ENCODE measurements at places on chromosomes 12 and 14.

DNA sequence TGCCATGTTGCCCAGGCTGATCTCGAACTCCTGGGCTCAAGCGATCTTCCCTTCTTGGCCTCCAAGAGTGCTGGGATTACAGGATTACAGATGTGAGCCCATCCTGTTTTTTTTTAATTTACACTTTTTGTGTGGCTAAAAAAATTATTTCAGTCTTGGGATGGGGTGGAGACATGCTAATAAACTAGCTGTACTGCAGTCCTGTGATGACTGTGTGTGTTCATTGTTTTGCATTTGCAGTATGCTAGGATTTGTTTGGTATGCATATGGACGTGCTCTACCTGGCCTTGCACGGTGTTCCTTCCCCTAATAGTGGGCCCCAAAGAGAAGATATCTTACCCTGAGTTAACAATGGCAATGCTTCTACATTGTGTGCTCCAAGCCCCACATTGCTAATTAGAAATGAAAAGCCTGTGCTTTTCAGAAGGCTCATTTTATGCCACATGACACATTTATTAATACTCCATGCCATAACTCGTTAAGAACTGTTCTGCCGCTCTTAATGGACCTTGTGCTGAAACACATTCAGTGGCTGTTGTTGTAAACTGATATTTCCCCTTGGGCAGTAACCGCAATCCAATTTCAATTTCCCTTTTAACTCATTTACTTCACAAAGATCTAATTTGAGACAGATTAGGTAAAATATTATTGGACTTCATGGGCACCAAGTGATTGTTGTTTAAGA is 86.4 kb downstream of the SCN8A start:
- no peak for DNase-seq

DNA sequence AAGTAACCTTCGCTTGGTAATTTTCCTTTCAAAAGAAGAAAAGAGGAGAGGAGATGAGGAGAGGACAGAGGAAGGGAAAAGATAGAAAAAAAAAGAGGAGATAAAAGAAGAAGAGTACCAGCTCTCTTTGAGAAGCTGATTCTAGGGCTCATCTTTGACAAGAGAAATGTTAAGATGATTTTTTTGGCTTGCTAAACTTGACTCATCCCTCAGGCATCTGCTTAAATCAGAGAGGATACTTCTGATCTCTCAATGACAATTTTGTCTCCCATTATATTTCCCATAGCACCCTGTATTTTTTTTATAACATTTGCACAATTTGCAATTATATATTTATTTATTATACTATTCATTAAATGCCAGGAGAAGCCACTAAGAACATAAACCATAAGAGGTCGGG is 17.1 kb downstream of the SYT1 start:
- no peak for DNase-seq

- DNase-seq = no peak
These were observed 2.3 kb downstream of the KSR2 start for GRCh38 chr12:117966511-117966910.

DNA sequence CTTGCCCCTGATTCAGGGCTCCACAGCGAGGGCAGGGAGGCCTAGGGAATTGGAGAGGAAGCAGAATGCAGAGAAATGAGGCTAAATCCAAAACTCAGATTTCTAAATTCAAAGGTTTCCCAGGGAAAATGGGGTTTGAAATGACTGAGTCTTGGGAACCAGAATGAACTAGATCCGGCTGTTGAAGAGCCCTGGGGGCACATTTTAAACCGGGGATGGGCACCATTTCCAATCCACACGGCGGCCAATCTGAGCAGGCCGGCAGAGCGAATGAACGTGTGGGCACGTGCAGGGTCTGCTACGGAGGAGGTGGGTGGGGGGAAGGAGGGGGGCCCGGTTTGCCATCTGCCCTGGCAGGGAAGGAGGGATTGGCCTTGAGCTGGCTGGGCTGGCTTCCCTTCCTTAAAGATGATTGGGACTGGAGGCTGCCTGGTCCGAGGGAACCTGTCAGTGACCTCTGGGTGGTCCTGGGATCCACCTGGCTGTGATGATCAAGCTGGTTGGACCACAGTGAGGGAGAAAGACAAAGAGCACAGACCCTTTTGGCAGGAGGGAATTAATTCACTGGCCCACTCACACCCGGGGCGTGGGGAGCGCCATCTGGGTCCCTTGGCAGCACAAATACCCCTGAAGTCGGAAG is 161.0 kb downstream of the RBM19 start:
- DNase-seq = no peak

- DNase-seq = no peak
These were observed 348.8 kb downstream of the GXYLT1 start for GRCh38 chr12:41795910-41796309.

DNA sequence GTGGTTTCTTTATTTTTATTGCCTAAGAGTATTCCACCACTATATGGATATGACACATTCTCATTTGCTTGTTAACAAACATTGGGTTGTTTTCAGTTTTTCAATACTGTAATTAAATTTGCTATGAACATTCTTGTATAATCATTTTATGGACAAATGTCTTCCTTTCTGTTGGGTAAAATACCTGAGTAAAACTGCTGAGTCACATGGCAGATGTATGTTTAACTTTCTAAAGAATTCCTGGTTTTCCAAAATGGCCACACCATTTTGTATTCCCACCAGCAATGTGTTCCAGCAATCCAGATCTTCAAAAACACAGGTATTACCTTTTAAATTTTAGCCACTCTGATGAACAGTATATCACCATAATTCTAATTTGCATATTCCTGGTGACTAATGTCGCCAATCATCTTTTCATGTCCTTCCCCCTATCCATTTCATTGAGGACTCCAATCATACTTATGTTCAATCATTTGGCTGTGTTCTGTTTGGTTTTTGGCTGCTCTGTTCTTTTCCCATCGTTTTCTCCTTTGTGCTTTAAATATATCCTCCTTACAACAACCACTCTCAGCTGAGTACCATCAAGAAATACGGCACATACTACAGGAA is 36.0 kb downstream of the CDK17 start:
- no peak for DNase-seq

- DNase-seq = no peak
These were observed 106.7 kb upstream of the TMPO start for GRCh38 chr12:98408681-98409080.

GRCh38 chr14:92794547-92794941 is 439 bp downstream of the GOLGA5 start:
- DNase-seq = peak; percentile 8

GRCh38 chr14:59301354-59301753 is 112.9 kb downstream of the DAAM1 start:
- peak; percentile 3 for DNase-seq

GRCh38 chr12:119372540-119372939 is 38.0 kb downstream of the CCDC60 start:
- DNase-seq = peak; percentile 2

GRCh38 chr14:68664225-68664681 is 128.6 kb downstream of the ZFP36L1 start:
- no peak for DNase-seq

GRCh38 chr14:100739306-100739705 is 12.6 kb downstream of the DLK1 start:
- DNase-seq = no peak

- DNase-seq = no peak
These were observed 25.6 kb downstream of the FRMD6 start for GRCh38 chr14:51677266-51677665.

DNA sequence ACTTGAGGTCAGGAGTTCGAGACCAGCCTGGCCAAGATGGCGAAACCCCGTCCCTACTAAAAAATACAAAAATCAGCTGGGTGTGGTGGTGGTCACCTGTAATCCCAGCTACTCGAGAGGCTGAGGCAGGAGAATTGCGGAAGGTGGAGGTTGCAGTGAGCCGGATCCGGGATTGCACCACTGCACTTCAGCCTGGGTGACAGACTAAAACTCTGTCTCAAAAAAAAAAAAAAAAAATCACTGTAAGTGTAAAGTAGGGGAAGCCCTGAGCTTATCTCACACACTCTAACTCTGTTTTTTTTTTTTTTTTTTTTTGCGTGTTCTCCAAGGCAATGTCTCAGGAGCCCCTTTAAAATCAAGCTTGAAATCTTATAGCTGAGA is 421 bp upstream of the RBMS2 start:
- no peak for DNase-seq

GRCh38 chr12:6696690-6697583 is 3.7 kb downstream of the PIANP start:
- no peak for DNase-seq

- no peak for DNase-seq
These were observed at the start of gene AQP6 for GRCh38 chr12:49972641-49973360. AQP6 (plus strand) TSS chr12:49972947; CDS start chr12:49973174, 227 bp downstream.

GRCh38 chr14:96037891-96038557 is 1.1 kb upstream of the C14orf132 start:
- DNase-seq = no peak

DNA sequence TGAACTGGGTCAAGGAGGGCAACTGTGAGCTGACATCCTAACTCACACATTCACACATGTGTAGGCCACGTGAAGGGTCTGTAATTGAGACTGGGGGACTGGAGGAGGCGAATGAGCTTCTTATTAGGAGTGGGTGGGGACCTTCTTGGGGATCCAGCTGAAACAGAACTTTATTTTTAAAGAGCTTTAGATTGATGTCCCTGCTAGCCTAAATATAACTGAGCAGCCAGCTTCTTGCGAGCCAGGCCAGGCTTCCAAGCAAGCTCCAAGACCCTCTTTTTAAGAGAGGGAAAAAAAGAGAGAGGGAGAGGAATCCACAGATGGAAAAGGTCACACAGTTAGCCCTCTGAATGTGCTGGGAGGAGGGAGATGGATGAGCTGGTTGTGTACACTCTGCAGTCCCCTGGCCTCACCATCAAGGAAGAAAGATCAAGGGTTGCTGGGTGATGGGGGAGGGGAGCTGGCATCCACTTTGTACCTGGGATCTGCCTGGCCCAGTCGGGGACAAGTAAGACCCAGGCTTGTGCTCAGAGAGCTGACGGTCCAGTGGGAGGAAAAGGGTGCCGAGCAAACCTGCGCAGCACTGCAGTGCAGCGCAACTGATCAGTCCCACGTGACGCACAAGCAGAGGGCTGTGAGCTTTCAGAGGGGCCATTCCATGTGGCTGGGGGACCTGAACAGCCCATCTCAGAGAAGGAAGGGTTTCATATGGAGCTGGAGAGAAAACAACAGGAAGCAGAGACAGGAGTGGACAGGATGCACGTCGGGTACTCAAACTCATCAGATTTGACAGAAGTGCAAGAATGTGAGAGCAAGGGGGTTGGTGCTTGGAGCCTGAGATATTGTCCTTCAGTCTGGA is 154.5 kb downstream of the ZFP36L1 start:
- no peak for DNase-seq

- no peak for DNase-seq
These were observed 118.6 kb downstream of the PLXNC1 start for GRCh38 chr12:94266796-94267536.

DNA sequence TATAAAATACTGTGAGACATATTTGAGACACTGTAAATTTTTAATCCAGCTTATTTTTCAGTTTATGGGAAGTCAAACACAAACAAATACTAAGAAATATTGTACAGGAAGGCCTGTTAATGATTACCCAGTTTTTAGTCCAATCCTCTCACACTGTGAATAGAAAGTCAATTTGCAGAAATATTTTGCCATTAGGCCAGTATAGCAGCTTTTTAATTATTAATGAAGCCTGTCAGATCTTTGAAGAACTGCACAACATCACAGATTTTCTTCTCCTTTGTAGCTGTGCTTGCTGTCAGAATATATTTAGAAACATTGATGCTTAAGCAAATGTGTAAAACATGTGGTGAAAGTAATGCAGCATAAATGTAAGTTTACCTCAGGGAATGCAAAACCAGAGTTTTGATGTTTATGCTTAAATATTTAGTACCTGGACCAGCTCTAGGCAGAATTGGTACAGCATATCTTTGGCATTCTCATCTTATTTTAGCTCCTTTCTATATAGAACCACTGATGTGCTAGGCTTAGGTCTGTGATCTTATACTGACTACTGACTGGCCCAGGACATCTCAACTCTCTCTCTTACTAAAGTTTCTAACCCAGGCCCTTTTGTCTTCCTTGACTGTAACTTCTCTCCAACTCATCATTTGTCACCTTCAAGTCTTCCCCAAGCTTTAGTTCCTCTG is 230.8 kb upstream of the NAV3 start:
- DNase-seq = no peak

DNA sequence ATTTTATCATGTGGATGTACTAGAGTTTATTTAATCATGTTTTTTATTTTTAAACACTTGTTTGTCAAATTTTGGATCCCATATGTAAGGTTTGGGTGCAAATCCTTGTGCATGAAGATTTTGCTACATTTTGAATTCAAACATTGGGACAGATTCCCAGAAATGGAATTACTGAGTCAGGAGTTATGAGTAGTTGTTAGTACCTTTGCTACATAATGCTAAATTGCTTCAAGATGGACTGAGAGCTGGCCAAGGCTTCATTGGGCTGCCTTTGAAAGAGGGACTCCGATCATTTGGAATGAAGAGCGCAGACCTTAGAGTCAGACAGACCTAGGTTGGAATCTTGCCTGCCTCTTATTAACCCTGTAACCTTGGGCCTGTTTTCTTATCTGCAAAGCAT is 154.9 kb upstream of the PWP1 start:
- DNase-seq = no peak

- DNase-seq = peak; percentile 75
These were observed 769 bp downstream of the FKBP4 start for GRCh38 chr12:2795291-2796186.

DNA sequence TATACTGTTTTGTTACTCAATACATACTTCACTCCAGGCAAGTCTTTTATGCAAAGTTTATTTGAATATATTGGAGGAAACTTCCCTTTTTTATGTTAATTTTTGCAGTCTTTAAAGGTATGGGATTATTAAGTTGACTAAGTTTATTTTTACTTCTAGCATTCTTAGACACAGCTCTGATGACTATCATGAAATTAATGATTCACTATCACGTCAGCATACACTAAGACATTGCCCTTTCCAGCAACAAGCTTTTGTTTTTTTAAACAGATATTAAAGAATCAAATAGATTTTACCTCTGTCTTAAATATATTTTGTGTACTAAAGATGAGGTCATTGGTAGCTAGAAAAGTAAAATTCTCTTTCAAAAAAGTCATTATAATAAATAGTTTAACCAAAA is 52.1 kb downstream of the DERA start:
- DNase-seq = no peak

DNA sequence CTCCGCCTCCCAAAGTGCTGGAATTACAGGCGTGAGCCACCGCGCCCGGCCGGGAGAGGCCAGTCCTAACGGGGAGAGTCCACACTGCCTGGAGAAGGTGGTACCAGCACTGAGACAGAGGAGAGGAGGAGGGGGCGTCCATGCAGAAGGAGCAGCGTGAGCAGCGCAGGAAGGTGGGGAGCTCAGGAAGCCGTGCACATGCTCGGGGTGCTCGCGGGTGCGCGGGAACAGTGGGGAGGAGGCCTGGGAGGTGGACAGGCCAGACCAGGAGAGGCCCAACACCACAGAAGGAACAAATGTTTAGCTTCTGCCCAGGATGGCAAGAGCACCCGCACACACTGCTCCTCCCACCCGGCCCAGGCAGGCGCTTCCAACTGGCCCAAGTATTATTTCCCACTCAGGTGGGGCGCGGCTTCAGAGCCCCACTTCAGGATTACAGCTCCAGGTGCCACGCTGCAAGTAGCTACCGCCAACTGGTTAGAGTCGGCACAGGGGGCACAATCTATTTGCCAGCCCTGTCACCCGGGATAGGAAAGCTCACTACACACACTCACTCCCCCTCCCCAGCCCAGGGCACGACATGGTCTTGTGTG is 80.8 kb upstream of the BCL11B start:
- no peak for DNase-seq

Data from OCI-M1 (cell line).